ENCODE measurements at places on chromosomes 2 and 18.

DNA sequence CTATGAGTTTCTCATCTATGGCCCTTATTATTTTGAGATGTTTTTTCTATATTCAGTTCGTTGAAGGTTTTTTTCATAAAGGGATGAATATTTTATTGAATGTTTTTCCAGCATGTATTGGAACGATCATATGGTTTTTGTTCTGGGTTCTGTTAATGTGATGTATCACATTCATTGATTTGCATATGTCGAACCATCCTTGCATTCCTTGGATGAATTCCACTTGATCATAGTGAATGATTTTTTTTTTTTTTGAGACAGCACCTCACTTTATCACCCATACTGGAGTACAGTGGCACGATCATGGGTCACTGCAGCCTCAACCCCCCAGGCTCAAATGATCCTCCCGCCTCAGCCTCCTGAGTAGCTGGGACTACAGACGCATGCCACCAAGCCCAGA is 5.5 kb upstream of the NEMP2 start:
- no peak for DNase-seq

GRCh38 chr2:177574356-177574755 is 181.8 kb downstream of the AGPS start:
- no peak for DNase-seq

DNA sequence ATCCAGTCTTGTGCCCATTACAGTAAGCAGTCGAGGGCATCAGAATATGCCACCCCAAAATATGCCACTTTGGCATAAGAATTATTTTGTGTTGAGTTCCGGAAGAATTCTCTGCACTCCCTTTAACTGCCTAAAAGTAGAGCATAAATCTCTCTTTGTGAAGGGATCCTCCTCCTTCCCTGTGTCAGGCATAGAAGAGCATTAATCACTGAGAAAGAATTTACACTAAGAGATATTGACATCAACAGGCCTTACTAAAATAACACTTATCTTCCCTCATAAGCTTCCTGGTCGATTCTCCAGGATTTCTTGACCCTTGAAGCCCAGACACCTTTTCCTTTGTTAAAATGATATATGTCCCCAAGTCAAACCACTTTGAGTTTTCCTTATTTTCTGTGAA is 27.6 kb upstream of the KYNU start:
- no peak for DNase-seq

DNA sequence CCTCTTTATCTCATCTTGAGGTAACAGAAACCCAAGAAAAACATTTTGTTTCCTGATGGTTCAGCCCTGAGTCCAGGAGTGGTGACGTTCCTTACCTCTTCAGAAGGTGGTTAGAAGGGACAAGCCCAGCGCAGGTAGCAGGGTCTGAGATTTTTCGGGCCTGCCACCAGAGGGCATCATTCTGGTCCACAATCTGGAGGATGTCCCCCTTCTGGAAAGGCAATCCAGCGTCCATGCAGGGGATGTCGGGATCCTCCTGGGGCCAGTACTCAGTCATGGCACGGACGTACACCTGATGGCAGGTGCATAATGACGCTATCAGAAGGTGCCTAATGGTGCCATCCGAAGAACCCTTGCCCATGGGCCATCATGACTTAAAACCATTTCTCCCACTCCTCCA is 17.7 kb downstream of the MPP4 start:
- no peak for DNase-seq

GRCh38 chr2:182798736-182799135 is 67.7 kb downstream of the FRZB start:
- no peak for DNase-seq

- DNase-seq: no peak
Observed at GRCh38 chr2:48607307-48608014, 10.2 kb upstream of the GTF2A1L start.

GRCh38 chr18:2197946-2198345 is 373.4 kb downstream of the METTL4 start:
- DNase-seq: no peak

DNA sequence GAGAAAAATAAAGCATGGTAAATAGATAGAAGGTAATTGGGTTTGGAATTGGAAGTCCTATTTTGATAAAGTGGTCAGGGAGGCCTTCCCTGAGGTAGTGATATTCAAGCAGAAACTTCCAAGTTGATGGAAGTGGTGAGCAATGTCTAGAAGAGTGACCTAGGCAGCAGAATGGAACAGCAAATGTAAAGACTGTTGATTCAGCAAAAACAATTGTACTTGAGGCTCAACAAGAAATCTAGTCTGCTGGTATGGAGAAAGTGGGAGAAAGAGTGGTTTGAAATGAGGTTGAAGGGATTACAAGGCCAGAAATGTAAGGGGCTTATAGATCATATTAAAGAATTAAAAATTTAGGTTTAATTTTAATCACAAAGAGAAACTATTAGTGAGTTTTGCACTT is 181.3 kb downstream of the MBD5 start:
- DNase-seq: no peak

GRCh38 chr18:76881744-76882143 is 59.4 kb downstream of the ZNF236 start:
- DNase-seq: no peak

DNA sequence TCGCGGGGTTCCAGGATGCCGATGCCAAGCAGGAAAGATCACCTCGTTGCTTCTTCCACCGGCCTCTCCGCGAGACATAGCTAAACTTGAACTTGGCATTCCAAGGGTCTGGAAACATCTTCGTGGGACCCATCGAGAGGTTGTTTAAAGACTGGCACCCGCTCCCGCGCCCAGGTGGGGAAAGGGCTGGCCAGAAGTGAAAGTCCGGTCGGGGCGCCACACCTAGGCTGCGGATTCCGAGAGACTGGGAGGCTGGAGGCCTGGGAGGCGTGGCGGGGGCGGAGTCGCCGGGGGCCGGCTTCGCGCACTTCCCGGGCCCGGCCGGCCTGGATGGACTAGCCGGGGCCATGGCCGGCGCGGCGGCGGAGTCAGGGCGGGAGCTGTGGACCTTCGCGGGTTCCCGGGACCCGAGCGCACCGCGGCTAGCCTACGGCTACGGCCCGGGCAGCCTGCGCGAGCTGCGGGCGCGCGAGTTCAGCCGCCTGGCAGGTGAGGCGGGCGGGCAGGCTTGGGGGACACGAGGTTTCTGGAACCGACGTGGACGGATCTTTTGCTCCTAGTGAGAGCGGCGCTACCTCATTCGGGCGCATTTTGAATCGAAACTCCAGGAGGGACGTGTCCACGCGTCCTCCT is at the start of gene MOCOS:
Gene MOCOS, plus strand, starts transcription at position 305 of the 633 bp plus-strand sequence. Its CDS starts 43 bp downstream, at position 348.
- DNase-seq: peak; percentile 15

- DNase-seq: no peak
Observed at GRCh38 chr2:140975237-140975636, 1155.6 kb downstream of the LRP1B start.

- no peak for DNase-seq
Observed at GRCh38 chr2:148599109-148599991, 45.2 kb upstream of the EPC2 start.

DNA sequence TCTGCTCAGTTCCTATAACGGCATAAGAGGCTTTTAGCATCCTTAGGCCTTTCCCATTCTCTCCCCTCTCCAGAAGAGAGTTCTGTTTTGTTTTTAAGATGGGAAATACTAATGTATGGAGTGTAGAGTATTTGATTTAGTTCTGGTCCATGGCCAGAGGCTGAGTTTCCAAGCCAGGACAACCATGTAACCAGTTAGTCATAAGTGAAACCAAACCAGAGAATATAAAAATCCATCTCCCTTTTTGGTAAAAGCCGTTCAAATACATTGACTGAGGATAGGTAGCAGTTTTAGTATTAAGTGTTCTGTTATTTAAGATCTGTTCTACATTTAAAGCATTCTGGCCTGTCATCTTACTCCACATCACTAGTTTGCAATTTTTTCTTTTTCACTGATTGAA is 3.1 kb downstream of the PSMD1 start:
- DNase-seq: no peak

- no peak for DNase-seq
Observed at GRCh38 chr2:119441376-119442225, 9.9 kb downstream of the TMEM37 start.

All from CD4-positive, alpha-beta T cell (primary cell).